ENCODE measurements at places on chromosomes 3 and 15. TPM values are rescaled to one million over a fixed set of nuclear protein-coding genes. Genes with fewer than 3 reads are reported as not detected.

Gene SLC12A1
- total RNA-seq, result not detected

Gene KNL1
- 1.7 TPM for total RNA-seq

Gene CCNB2
- total RNA-seq, result 2.8 TPM

DNA sequence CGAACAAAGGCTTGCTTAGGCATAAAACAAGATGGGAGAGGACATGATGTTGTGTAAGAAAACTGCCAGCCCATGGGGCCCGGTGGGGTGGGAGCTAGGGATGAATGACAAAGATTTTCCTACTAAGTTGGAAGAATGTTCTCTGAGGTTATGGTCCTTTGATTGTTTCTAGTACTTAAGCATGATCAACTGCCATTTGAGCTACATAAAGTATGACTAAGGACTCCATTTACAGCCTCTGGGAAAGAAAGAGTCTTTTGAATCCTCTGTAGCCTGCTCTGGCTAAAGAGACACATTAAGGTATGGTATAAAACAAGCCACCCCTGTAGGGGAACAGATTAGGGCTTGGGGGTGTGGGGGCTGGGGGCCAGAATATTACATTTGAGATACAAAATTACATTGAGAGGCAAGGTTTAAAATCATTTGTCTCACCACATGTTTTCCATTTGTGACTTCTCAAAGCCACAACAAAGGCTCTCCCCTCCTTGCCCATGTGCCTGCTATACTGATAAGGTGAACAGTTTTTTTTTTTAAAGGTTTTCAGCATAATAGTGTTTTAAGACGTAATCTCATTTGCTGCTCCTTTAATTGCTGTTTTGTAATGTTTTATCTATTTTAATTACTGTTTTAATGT, 323.4 kb downstream of the CHST2 start:
- no peak for DNase-seq

DNA sequence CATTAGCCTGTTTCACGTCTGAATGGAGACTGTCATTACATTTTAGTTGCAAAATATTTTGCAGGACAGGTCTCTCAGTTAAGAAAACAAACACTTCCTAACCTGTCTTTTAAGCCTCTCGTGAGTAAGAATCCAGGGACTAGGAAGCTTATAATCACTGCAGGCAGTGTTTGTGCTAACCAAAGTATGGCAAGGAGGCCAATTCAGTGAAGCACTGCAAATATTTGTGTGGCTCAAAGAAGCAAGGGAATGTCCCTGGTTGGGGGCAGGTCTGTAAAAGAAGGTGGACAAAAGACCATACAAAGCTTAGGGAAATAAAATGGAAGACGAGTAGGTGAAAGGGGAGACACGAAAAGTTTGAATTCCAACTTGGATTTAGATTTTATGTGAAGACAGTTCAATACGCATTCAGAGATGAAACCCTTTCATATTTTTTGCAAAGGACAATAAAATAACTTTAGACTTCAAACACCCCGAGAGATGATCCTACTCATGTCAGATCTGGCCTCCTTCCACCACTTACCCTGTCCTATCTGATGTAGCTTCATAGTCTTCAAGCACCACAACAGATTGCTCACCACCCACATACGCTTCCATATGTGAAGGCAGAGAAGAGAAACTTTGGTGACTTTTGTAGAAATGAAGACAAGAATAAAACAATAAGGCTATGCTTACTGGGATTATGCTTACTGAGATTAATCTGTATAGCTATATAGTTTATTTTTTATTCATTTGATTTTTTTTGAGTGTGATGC, 240.9 kb downstream of the TUSC7 start:
- DNase-seq, result no peak

GRCh38 chr15:87502173-87502572, 754.4 kb downstream of the NTRK3 start:
- DNase-seq, result no peak

DNA sequence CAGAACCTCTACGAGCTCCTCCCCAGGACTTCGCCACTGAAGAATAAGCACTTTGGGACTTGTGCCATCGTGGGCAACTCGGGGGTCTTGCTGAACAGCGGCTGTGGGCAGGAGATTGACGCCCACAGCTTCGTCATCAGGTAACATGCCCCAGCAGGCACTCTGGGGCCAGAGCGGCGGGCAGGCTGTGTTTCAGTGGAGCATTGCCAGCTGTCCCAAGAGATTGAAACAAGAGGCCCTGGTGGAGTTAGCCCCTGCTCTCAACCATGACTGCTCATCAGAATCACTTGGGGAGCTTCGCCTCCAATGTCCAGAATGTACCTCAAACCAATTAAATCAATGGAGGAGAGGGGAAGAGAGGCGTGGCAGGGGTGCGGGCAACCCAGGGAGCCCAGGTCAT, 44.8 kb downstream of the ST8SIA2 start:
- no peak for DNase-seq

- no peak for DNase-seq
Observed at GRCh38 chr3:113249111-113249510, 37.8 kb downstream of the BOC start.

Data from upper lobe of left lung (tissue), 6 donors.